ENCODE measurements at places on chromosomes 6 and 20. TPM values are rescaled to one million over a fixed set of nuclear protein-coding genes. Genes with fewer than 3 reads are reported as not detected.

DNA sequence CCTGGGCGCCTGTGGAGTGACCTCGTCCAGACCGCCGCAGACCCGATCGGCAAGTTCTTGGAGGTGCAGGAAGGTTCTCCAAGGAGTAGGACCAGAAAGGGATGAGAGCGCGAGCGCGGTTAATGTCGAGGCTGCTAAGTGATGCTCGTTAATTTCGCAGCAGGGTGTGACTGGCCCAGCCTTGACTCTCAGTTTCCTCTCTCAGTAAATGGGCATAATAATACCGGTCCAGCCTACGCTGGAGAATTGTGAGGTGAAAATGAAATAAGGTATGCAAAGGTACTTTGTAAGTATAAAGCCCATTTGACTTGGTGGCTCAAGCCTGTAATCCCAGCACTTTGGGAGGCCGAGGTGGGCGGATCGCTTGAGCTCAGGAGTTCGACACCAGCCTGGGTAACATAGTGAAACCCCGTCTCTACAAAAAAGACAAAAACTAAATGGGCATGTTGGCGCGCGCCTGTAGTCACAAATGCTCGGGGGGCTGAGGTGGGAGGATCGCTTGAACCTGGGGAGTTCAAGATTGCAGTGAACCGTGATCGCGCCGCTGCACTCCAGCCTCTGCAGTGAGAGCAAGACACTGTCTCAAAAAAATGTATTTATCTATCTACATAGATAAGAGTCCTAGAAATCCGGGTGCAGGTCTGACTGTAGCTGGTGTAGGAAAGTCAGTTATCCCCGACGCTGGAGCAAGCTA lies 634 bp upstream of the BTBD9 start:
- DNase-seq = no peak

C20orf202 gene
- total RNA-seq = 0.14 TPM

DNA sequence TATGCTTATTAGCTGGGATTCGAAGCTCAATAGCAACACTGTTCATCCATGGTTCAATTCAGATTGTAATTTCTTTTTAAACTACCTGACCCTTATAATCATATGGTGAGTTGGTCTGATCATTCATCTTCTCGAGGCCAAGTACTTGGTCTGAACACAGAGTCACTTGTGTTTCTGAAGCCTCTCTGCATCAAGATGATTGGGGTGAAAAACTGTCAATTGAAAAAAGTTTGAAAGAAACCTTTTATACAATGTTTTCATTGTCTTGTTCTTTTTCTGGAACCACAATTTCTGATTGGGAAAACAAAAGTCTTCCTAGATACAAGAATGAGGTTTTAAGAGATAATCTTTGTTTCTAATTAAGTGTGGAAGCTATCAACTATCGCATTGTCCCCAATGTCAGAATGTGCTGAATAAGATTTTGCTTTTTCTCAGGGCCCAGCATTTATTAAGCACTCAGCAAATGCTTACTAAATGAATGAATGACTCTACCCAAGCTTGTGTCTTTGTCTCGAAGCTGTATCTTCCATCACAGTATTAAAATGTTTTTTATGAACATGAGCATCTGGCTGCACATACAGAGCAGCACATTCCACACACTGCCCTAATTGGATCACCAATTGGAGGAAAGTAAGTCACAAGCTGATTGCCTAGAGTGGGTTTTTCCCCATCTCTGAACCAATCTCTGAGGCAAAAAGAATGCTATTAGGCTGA lies 45.0 kb upstream of the MOXD1 start:
- no peak for DNase-seq

DNA sequence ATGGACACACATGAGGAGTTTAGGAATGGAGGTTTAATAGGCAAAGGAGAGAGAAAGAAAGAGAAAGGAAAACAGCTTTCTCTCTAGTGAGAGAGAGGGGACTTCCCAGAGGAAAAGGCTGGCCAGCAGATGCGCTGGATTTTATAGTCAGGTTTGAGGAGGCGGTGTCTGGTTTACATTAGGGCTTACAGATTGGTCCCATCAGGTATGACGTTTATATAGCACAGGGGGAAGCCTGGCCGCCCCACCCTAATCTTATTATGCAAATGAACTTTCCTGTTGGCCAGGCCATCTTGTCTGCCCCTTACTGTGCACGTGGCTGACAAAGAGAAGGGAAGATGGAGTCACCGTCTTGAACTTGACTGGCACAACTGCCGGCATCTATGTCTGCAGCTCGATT lies 86.6 kb upstream of the QKI start:
- DNase-seq = no peak

GLP1R gene
- 6.8 TPM for total RNA-seq

All from Right ventricle myocardium inferior (tissue), 1 donor.